Iris pigment epithelial cell (primary cell): ENCODE measurements at places on chromosomes 16 and 17.
A peak's percentile ranks its signal among the peaks of the same experiment; 100 is the strongest.

DNA sequence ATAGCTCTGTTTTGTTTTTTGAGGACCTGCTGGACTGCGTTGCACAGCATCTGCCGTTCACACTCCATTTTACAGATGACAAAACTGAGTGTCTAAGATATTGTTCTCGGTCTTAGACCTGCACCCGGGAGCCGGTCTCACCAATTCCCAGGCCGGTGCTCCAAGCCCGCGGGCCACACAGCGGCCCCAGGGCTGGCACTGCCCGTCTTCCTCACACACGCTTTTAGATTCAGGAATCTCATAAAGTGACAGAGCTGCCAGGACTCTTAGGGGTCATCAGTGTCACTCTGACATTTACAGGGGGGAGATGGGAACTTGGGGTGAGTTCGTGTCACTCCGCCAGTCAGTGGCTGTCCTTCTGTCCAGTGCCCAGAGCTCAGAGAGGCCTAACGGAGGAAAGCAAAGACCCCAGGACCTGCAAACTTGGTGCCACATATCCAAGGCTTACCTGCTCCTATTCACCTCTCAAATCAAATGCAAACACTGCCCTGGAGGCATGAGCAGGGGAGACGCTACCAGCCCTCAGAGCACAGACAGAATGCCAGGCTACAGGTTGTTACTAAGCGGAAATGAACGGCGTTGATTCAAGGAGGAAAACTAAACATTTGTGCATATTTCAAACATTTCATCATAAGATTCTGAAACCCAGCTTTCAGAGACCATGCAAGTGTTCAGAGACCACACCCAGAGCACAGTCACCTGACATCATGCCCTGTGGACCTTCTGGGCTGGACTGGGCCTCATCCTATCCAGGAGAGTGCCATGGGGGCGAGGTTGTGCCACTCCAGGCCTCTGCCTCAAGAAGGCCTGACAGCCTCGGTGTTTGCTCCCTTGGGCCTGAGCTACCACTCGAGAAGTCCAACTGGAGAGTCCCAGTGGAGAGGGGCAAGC lies 29.5 kb downstream of the TNFRSF13B start:
- no peak for DNase-seq

GRCh38 chr16:6374821-6375220 lies 957.8 kb upstream of the RBFOX1 start:
- no peak for DNase-seq

DNA sequence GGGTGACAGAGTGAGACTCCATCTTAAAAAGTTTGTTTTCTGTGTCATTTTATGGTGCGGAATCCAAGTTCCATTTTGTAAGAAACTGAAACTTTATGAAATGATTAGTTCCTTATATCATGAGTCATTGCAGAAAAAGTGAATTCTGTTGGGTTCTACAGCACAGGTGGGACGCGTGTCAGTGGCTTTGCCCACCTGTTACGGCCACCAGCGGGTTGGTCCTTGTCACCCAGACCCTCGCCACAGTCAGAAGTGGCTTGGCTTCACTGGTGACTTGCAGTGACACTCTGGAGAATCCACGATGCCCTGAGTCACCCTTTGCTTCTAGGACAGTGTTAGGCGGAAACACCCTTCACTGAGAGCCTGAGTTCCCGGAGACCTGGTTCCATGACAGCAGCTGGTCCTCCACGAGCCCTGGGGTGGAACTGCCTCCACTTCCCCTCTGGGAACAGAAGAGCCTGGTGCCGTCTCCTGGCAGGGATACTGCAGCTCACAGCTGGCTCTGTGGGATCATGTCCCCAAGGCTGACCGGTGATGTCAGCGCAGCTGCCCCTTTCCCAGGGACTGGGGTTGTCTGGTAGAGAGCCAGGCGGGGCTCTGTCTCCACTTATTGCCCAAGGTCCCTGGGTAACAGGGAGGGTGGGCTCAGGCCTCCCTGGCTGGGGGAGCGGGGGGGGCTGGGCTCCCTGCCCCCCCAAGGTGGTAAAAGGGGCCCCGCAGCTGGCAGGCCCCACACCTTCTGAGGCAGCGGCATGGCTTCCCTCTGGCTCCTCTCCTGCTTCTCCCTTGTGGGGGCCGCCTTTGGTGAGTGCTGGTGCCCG lies at the start of gene CTRB1:
TSS of gene CTRB1 (plus strand) at position 733 of the 821 bp plus-strand sequence. CDS start at position 753, 20 bp downstream.
- no peak for DNase-seq

DNA sequence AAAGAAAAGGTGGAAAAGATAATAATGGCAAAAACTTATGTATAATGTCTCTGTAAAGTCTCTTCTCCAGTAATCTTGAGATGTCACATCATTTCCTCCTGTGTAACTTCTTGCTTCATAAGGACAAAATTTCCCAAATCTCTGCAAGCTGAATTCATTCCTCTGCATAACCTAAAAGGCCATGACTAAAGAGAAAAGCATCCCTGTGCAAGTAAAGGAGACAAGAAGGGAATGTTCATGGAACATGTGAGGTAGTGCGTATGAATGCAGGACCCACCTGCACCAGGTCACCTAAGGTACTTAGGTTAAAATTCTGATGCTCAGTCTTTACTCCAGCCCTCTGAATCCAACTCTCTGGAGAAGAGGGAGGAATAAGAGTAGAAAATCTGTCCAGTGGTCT lies 46.9 kb upstream of the NLK start:
- peak; percentile 5 for DNase-seq

- no peak for DNase-seq
These were observed 15.6 kb downstream of the TMEM100 start for GRCh38 chr17:55706808-55707773.

- DNase-seq, result peak; percentile 69
These were observed 20.7 kb downstream of the PIK3R6 start for GRCh38 chr17:8846768-8847211.

GRCh38 chr17:35372846-35373533 lies 431 bp downstream of the SLFN11 start:
- DNase-seq, result peak; percentile 0

DNA sequence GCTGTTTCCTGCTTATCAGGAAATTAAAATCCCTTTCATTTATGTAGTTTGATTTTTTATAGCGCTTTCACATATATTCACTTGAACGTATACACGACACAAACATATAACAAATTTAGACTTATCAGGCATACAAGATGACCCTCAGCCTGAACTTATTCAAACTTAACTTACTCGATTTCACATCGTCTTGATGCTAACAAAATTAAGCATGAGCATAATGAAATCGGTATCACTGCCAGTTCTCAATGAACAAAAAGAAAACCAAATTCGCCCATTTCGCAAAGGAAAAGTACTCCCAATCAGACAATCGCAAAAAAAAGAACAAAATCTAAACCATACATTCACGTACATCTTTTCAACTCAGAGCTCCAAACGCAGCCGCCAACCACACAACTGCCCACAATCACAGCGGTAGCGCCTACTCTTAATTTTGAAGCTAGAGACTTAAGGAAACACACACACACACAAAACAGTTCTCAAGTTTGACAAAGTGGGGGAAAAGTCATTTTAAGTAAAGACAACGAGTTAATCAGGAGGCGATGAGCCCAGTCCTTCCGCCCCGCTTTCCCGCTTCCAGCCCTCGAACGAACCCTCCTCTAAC lies 1.1 kb downstream of the GJC1 start:
- DNase-seq, result peak; percentile 46
